Thyroid gland (tissue), 4 donors: ENCODE measurements at places on chromosomes 3 and 15. TPM values are rescaled to one million over a fixed set of nuclear protein-coding genes. Genes with fewer than 3 reads are reported as not detected.

- peaks cover 8% of the 10 kb centered on the region for H3K4me1 ChIP-seq
- H3K27me3 ChIP-seq = no peaks in the 10 kb centered on the region
- DNase-seq = peak; percentile 68
- H3K36me3 ChIP-seq = no peaks in the 10 kb centered on the region
Observed at GRCh38 chr15:52528564-52529340, at the start of gene MYO5A. MYO5A (minus strand) TSS chr15:52528880; CDS start chr15:52528806, 74 bp downstream.

NSUN3 gene
- total RNA-seq = 22.5 TPM

DNA sequence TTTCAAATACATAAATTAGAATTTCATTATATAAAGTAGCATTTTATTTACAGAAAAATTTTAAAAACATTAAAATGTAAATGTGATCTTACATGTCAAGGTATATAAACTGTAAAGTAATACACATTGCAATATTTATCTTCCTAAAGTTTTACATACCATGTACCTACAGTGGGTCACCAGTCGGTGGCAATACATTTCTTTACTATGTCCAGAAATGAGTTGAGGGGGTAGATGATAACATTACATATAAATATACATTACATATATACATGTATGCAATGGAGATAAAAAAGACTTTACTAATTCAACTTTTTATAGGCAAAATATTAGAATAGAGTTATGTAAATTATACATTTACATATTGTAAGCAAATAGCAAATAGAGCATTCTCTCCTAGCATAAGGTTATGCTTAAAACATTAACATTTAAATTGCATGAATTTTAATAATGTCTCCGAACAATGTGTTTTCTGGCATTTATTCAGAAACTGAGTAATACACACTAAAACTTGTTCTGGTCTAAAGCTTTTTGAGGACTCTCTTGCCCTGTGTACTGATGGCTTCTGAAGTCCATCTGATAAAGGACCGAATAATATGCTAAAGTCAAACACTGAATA lies 93.3 kb upstream of the NLGN1 start:
- H3K36me3 ChIP-seq = no peaks in the 10 kb centered on the region
- H3K27me3 ChIP-seq = no peaks in the 10 kb centered on the region
- no peak overlapping the region for H3K4me3 ChIP-seq
- DNase-seq = no peak

CLDN18 gene
- total RNA-seq = not detected

GRCh38 chr3:150038830-150039229 lies 68.1 kb upstream of the PFN2 start:
- no peak overlapping the region for H3K4me3 ChIP-seq
- H3K36me3 ChIP-seq = no peaks in the 10 kb centered on the region
- no peak for DNase-seq

GRCh38 chr3:11642431-11643191 lies 1.1 kb downstream of the VGLL4 start:
- peak overlapping the region; percentile 94 for H3K4me3 ChIP-seq
- H3K27ac ChIP-seq = peak overlapping the region; percentile 95

GRCh38 chr3:105430455-105430854 lies 63.7 kb downstream of the ALCAM start:
- no peak overlapping the region for H3K27ac ChIP-seq
- no peaks in the 10 kb centered on the region for H3K27me3 ChIP-seq
- no peaks in the 10 kb centered on the region for H3K36me3 ChIP-seq
- DNase-seq = no peak
- no peaks in the 10 kb centered on the region for H3K4me1 ChIP-seq

DNA sequence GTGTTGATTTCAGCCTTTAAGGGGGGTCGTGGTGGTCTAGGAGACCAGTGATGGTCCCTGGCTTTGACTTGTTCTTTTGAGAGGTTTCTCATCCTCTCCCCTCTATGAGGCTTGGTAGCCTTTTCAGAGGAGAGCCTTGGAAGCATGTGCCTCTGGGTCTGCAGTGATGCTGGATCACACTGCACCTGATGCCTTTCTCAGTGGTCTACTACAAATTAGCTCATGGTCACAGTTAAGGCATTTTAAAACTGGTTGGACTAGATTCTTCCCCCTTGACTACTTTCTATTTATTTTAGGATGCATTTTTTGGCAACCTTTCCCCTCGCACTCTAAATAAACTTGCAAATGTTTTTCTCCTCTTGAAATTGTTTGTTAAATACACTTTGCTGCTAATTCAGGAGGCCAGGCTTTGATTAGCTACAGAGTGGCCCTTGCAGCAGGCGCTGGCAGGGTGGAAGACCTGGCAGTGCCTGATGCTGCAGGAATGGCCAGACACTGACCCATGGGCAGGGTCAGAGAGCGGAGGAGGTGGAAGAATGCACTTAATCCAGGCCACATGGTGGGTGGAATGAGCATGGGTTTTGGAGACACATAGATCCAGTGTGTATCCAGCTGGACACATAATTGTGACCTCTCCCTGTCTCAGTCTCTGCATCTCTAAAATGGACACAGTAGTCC lies 318.8 kb upstream of the CTDSPL start:
- H3K4me1 ChIP-seq = peaks cover 73% of the 10 kb centered on the region
- no peaks in the 10 kb centered on the region for H3K27me3 ChIP-seq
- no peaks in the 10 kb centered on the region for H3K36me3 ChIP-seq
- peak overlapping the region; percentile 84 for H3K27ac ChIP-seq
- DNase-seq = peak; percentile 92
- H3K4me3 ChIP-seq = no peak overlapping the region

- no peak for DNase-seq
- no peaks in the 10 kb centered on the region for H3K36me3 ChIP-seq
- no peaks in the 10 kb centered on the region for H3K4me1 ChIP-seq
- H3K27ac ChIP-seq = no peak overlapping the region
Observed at GRCh38 chr3:157551961-157552360, 48.7 kb upstream of the VEPH1 start.

DNA sequence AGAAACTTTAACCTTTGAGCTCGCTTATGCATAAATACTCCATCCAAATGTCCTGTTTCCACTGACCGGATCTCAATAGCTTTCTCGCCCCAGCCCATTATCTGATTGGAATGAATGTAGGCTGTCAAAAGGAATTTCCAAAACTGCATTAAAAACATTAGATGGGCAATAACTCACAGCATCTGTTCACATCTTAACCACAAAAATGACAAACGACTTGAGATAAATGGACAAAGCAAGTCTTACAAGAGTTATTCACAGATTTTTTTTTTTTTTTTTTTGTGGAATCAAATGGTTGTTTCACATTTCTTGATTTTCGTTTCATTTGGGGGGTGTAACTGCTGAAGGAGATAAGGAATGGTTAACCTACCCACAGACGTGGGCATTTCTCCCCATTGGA lies 39.7 kb upstream of the SLC2A2 start:
- no peak overlapping the region for H3K27ac ChIP-seq
- no peak overlapping the region for H3K4me3 ChIP-seq
- no peak for DNase-seq
- H3K4me1 ChIP-seq = no peaks in the 10 kb centered on the region

- H3K4me1 ChIP-seq = no peaks in the 10 kb centered on the region
- DNase-seq = no peak
- H3K27ac ChIP-seq = no peak overlapping the region
- H3K36me3 ChIP-seq = no peaks in the 10 kb centered on the region
- no peak overlapping the region for H3K4me3 ChIP-seq
Observed at GRCh38 chr15:47890397-47891150, 173.3 kb downstream of the SEMA6D start.

DNA sequence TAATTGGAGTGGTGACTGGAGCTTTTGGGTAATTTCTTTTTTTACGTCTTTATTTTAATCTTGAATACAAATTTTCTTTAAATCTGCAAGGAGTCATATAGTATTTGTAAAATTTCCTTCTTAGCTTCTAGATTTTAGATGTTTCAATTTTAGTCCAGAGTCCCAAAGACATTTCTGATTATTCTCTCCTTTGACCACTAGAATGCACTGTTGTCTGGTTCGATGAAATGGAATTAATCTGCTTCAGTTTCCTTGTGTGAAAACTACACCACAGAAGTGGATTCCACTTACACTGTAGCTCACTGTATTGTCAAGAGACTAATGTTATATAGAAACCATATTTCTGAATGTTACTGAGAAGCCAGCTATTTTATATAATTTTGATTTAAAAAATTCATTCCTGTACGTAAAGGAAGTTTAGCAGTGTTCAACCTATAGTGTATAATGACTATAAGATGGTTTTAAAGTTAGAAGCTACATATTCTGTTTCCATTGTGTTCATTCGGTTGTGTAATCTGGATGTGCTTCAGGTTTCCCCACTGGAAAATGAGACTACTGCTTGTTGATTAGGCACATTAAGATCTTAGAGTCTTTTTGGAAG lies 6.1 kb downstream of the GRAMD1C start:
- no peak overlapping the region for H3K4me3 ChIP-seq
- H3K27ac ChIP-seq = no peak overlapping the region
- H3K36me3 ChIP-seq = no peaks in the 10 kb centered on the region
- peaks cover 10% of the 10 kb centered on the region for H3K4me1 ChIP-seq
- H3K27me3 ChIP-seq = no peaks in the 10 kb centered on the region

DNA sequence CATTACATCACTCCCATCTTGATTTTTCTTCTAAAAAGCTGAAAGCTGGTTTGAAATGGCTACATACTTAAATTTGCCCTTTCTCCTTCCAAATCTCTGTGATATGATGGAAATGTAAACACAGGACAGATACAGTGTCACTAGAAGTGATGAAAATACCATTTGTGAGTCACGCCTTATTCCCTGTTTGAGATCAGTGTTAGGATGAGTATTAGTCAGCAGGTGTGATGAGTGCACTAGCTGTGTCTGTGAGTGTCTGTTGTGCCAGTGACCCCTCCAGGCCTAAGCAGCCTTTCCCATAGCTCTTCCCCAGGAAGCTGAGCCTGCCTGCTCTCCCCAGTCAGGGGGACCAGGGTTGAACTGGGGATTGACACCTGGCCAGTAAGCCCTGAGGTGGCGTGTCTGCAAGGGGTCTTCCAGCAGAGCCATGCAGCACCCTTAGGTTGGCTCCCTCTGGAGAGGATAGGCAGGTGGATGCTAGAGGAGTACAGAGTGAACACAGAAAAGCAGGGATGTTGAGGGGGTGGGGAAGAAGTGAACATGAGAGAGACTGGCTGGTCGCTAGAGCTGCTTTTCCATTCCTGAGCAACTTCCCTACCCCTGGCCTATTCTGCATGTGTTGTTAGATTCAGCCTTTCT lies 92.0 kb downstream of the PDE8A start:
- H3K4me1 ChIP-seq = peaks cover 5% of the 10 kb centered on the region
- no peak for DNase-seq
- no peak overlapping the region for H3K4me3 ChIP-seq
- no peaks in the 10 kb centered on the region for H3K36me3 ChIP-seq
- H3K27ac ChIP-seq = no peak overlapping the region

C3orf52 gene
- total RNA-seq = 62.9 TPM

GRCh38 chr3:40613306-40613705 lies 88.5 kb downstream of the ZNF621 start:
- DNase-seq = no peak
- no peaks in the 10 kb centered on the region for H3K4me1 ChIP-seq
- no peaks in the 10 kb centered on the region for H3K27me3 ChIP-seq
- no peak overlapping the region for H3K27ac ChIP-seq
- no peaks in the 10 kb centered on the region for H3K36me3 ChIP-seq

HOMER2 gene
- 211 TPM for total RNA-seq

RLBP1 gene
- not detected for total RNA-seq

DNA sequence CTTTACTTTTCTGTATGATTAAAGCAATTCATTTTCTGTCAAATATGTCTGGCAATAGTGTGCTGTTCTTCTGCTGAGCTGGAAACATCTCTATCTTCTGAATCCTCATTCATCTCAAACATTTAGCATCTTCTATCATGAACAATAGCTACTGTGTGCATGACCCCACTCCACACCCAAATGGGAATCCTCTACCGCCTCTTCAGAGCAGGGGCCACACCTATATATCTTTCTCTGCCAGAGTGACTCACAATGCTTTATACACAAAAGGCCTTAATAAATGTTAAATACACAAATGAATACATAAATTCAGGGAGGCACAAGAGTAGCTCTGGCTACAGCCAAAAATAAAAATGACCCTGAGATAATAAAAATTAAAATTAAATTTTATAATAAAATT lies 8.0 kb downstream of the ALDH1A2 start:
- H3K27ac ChIP-seq = no peak overlapping the region
- no peaks in the 10 kb centered on the region for H3K27me3 ChIP-seq
- no peaks in the 10 kb centered on the region for H3K4me1 ChIP-seq
- no peak overlapping the region for H3K4me3 ChIP-seq
- H3K36me3 ChIP-seq = no peaks in the 10 kb centered on the region
- no peak for DNase-seq

ILDR1 gene
- 4.3 TPM for total RNA-seq

GRCh38 chr3:187878772-187879518 lies 133.7 kb upstream of the BCL6 start:
- no peaks in the 10 kb centered on the region for H3K4me1 ChIP-seq
- no peaks in the 10 kb centered on the region for H3K27me3 ChIP-seq

DNA sequence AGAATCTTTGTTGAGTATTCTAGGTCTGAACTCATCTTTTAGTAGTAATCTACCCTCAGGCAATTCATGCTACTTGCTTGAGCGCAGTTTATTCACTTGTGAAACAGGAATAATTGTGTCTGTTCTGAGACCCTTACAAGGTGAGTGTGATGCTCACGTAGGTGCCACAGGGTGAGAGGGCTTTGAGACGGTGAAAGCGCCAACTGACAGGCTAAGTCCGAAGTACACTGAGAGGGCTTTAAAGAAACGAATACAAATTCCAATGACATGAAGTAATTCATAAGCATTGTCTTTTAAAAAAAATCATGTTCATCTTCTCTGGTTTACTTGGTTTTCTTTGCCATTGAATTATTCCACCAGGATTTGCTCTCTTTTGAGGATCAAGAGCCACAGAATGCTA lies 393.7 kb upstream of the RGMA start:
- H3K27ac ChIP-seq = no peak overlapping the region
- no peak overlapping the region for H3K4me3 ChIP-seq
- H3K27me3 ChIP-seq = no peaks in the 10 kb centered on the region
- no peak for DNase-seq
- no peaks in the 10 kb centered on the region for H3K36me3 ChIP-seq
- no peaks in the 10 kb centered on the region for H3K4me1 ChIP-seq

CYP1A2 gene
- total RNA-seq = 3.0 TPM

DNA sequence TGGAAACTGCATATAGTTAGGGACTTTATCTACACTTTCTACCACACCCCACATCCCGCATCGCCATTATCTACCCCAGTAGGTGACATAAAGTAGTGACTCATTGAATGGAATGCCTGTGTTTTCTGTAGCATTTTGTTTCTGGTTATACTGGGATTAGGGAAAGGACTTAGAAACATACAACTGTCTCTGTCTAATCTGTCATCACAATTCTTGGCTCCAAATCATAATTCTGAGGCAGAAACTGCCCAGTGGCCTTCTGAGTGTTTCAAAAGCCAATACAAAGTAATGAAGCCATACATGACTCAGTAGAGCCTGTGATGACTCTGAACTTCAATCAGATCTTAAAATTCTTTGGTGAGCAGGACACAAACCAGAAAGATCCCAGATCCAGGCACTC lies 115.7 kb upstream of the CHRM5 start:
- H3K27ac ChIP-seq = no peak overlapping the region
- no peaks in the 10 kb centered on the region for H3K4me1 ChIP-seq
- H3K27me3 ChIP-seq = no peaks in the 10 kb centered on the region
- DNase-seq = no peak
- no peak overlapping the region for H3K4me3 ChIP-seq
- H3K36me3 ChIP-seq = no peaks in the 10 kb centered on the region
